ENCODE measurements at places on chromosomes 4 and X.

- DNase-seq, result no peak
Measured at GRCh38 chr4:120749445-120750151, 172.9 kb downstream of the PRDM5 start.

DNA sequence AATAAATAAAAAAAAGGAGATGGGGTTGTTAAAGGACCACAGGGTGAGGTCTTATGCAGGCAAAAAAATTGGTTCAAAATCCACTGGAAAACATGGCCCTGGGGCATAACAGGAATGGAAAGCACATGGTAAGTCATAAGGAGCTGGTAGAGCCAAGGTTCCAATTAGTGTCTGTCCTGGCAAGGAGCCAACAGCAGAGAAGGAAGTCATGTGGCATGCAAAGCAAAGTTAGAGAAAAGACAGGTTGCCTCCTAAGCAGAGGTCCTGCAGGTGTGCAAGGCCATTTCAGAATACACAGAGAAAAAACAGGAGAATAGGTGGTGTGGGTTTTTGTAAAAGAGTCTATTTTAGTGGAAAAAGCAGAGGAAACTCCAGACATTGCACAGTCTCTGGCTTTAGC, 1881.7 kb downstream of the ARAP2 start:
- DNase-seq, result no peak

DNA sequence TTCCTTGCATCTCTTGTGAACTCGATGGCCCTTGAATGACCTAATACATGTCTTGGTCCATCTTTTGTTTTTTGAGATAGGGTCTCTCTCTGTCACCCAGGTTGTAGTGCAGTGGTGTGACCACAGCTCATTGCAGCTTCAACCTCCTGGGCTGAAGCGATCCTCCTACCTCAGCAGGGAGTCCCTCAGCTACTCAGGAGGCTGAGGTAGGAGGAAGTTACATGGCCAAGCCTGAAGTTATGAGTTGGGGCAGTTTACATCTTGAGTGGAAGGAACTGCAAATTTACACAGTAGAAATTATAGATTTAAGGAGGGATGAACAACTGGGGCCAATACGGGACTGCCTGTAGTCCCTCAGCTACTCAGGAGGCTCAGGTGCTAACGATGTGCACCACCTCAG, 97.2 kb upstream of the METTL14 start:
- DNase-seq, result no peak

- no peak for DNase-seq
Measured at GRCh38 chrX:66833426-66833825, 194.5 kb upstream of the EDA2R start.

GRCh38 chr4:21415728-21416127, 532.8 kb downstream of the KCNIP4 start:
- DNase-seq, result no peak

GRCh38 chrX:69844636-69845035, 205.1 kb downstream of the AWAT2 start:
- no peak for DNase-seq

GRCh38 chr4:94668724-94669123, 89.0 kb upstream of the BMPR1B start:
- no peak for DNase-seq

DNA sequence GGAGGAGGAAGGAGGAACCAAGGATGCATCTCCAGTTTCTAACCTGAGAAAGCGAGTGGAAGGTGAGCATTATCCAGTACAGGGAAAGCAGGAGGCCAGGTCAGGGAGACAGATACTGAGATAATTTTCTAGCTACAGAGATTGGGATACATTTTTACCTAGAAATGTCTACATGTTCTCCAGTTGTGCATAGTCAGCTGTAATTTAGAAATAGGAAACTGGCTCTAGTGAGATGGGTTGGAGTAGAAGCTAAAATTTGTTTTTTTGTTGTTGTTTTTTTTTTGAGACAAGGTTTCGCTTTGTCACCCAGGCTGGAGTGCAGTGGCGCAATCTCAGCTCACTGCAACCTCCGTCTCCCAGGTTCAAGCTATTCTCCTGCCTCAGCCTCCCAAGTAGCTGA, 71.3 kb downstream of the FNIP2 start:
- DNase-seq, result no peak

DNA sequence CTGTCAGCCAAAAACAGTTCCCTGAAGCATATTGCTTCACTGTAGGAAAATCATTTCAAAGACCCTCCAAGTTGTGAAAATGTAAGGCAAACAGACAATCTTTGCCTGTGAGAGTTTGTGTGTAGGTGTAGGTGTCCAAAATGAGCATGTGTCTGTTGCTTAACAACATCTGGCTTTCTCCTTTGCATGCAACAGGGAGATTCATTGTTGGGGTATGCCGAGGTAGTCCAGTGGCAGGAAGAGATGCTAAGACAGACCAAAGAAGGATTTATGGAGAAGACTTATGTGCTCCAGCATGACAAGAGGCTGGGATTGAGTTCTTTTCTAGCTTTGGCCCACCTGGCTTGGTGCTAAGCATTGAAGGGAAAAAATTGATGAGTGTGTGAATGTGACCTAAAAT, 29.8 kb upstream of the SMAD1 start:
- DNase-seq, result no peak

GRCh38 chr4:97498875-97499274, 644.4 kb downstream of the STPG2 start:
- DNase-seq, result no peak
